ENCODE measurements at places on chromosomes 5 and 9. TPM values are rescaled to one million over a fixed set of nuclear protein-coding genes. Genes with fewer than 3 reads are reported as not detected.
A peak's percentile ranks its signal among the peaks of the same experiment; 100 is the strongest.

GRCh38 chr9:69107771-69108170, 66.3 kb upstream of the TJP2 start:
- no peak for DNase-seq
- H3K27ac ChIP-seq: no peak overlapping the region
- no peak overlapping the region for H3K4me3 ChIP-seq
- H3K36me3 ChIP-seq: peaks cover 4% of the 10 kb centered on the region
- H3K4me1 ChIP-seq: no peaks in the 10 kb centered on the region

DNA sequence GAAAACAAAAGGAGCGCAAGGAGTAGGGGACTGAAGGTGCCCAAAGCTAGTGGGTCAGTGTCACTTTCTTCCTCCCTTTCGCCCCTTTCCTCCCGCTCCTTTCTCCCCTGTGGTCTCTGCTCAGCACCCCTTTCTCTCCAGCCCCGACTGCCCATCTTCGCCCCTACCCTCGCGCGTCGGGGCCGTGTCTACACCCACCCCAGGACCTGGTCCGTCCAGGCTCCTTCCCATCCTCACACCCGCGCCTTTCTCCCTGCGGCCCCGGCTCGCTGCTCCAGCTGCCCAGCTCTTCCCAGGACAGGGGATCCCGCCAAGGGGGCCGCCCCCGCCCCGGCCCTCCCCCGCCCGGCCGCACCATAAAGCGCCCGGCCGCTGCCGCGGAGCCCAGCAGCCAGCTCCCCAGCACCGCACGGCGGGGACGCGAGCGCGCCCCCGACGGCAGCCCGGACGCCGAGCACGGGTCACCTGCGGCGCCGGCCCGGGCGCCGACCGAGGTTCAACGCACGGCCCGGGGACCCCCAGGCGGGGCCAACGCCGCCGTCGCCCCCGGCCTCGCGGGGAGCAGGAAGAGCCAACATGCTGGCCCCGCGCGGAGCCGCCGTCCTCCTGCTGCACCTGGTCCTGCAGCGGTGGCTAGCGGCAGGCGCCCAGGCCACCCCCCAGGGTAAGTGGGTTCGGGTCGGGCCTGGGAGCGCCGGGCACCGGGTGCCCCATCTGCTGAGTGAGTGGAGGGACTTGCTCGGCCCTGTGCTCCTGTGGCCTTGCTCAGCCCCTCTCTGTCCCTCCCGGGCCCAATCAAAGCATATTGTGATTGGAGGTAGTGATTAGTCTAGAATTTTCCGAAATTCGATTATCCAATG, at the start of gene THBS4:
Gene THBS4 (plus strand): TSS at position 387 of the 860 bp plus-strand sequence. CDS start 190 bp downstream, at position 577.
- H3K4me3 ChIP-seq: no peak within 1 kb of the TSS
- DNase-seq: no peak
- H3K27ac ChIP-seq: no peak within 1 kb of the TSS
- H3K4me1 ChIP-seq: no peaks in the 10 kb centered on the region

PLPP7 gene
- total RNA-seq: not detected

DNA sequence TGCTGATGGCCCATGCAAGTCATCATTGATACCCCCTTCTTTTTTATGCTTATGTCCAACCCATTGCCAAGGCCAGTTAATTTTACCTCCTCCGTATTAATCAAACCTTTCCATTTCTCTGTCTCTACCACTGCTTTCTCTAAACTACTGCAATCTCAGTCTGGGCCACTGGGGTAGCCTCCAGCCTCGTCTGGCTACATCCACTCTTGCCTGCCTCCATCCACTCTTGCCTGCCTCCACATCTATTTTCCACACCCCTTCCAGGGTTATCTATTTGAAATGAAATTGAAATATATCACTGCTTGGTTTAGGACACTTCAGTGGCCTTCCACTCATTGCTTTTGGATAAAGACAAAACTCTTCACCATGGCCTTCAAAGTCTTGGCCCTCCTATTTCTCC, 425.3 kb upstream of the CLINT1 start:
- no peak for DNase-seq
- H3K27ac ChIP-seq: no peak overlapping the region
- no peaks in the 10 kb centered on the region for H3K4me1 ChIP-seq
- no peaks in the 10 kb centered on the region for H3K27me3 ChIP-seq
- H3K4me3 ChIP-seq: no peak overlapping the region

DNA sequence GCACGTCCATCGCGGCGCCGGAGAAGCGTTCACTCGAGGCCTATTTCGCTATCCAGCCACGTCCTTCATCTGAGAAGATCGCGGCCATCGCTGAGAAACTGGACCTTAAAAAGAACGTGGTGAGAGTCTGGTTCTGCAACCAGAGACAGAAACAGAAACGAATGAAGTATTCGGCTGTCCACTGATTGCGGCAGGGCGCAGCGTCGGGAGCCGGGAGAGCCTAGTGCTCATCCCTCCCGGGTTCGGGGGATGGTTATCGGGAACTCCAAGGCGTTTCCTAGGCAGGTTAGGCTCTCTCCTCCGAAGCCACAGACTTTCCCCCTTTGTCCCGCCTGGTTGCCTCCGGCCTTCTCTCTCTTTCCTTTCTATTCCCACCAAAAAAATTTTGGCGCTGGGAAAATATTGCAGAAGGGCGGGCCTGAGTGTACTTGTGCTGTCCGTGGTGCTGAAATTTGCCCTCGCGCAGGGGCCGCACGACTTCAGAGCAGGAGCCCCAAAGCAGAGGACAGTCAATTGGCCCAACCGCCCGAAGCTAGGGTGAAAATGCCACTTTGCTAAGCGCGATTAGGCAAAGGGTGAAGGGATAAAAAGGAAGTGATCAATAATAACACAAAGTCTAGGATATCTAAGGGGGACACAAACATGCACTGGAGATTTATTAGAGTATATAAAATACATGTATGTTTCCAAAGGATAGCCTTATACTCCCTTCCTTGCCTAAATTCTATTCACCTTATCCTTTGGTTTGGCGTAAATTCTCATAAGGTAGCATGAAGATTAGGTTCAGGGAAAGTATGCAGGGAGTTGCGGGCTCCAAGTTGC, 1.8 kb downstream of the POU4F3 start:
- peaks cover 13% of the 10 kb centered on the region for H3K4me1 ChIP-seq
- no peak overlapping the region for H3K4me3 ChIP-seq
- peaks cover 10% of the 10 kb centered on the region for H3K36me3 ChIP-seq
- H3K27ac ChIP-seq: no peak overlapping the region
- H3K27me3 ChIP-seq: peaks cover 100% of the 10 kb centered on the region

MEGF9 gene
- total RNA-seq: 6.9 TPM

- DNase-seq: no peak
- no peaks in the 10 kb centered on the region for H3K27me3 ChIP-seq
- H3K27ac ChIP-seq: no peak overlapping the region
- no peaks in the 10 kb centered on the region for H3K36me3 ChIP-seq
Observed at GRCh38 chr5:96014395-96014794, 52.7 kb upstream of the ELL2 start.

TEX48 gene
- total RNA-seq: not detected

DNA sequence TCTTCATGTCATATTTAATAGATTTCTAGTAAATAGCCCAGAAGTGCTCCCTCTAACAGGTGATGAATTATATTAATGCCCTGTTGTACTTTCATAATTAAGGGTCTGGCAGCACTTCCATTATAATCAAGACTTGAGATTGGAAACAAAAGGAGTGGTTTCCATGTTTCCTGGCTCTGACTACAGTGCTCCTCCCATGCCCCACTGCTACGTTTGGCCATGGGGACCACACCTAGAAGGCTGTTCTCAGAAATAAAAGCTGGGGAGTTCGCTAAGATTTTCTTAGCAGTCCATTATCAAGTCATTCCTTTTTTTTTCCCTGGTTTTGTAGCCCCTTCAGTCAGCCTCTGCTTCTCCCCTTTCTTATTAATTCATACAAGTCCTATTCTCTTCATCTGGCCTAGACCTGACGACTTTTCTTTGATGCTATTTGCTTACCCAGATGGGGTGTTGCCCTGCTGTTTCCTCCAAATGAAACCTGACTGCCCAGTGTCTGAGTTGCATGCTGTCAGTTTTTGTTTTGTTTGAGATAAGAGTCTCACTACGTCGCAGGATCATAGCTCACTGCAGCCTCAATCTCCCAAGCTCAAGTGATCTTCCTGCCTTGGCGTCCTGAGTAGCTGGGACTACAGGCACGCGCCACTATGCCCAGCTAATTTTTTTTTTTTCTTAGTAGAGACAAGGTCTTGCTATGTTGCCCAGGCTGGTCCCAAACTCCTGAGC, 312.1 kb upstream of the EFNA5 start:
- no peak overlapping the region for H3K27ac ChIP-seq
- no peak overlapping the region for H3K4me3 ChIP-seq
- no peak for DNase-seq
- peaks cover 6% of the 10 kb centered on the region for H3K4me1 ChIP-seq
- H3K36me3 ChIP-seq: no peaks in the 10 kb centered on the region
- no peaks in the 10 kb centered on the region for H3K27me3 ChIP-seq

FGF1 gene
- not detected for total RNA-seq

SPINK4 gene
- not detected for total RNA-seq

CEL gene
- total RNA-seq: 2.6 TPM

DNA sequence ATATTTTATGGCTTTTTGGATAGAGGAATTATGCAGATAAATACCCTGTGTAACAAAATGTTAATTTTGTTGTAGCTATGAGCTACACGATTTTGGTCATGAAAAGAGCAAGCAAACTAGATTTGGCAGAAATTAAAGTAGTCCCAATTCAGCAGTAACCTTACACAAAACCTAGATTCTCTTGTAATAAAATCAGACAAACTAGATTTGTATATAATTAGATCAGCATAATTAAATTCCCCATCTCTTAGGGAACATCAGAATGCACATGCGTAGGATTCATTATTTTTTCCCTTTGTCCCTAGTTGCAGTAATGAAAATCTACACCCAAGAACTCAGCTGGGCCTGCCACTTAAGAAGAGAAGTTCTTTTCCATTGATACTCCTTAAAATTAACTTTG, 1879.2 kb upstream of the CDH9 start:
- DNase-seq: no peak
- H3K27ac ChIP-seq: no peak overlapping the region
- H3K4me1 ChIP-seq: no peaks in the 10 kb centered on the region
- no peaks in the 10 kb centered on the region for H3K27me3 ChIP-seq
- no peak overlapping the region for H3K4me3 ChIP-seq

IFNE gene
- 8.3 TPM for total RNA-seq

CCL27 gene
- total RNA-seq: not detected

GRCh38 chr9:127654619-127655018, 42.5 kb downstream of the STXBP1 start:
- no peak for DNase-seq
- no peaks in the 10 kb centered on the region for H3K27me3 ChIP-seq
- no peaks in the 10 kb centered on the region for H3K4me1 ChIP-seq
- H3K4me3 ChIP-seq: no peak overlapping the region

GRCh38 chr5:54221135-54221534, 89.2 kb downstream of the ARL15 start:
- no peaks in the 10 kb centered on the region for H3K36me3 ChIP-seq
- no peak for DNase-seq
- no peaks in the 10 kb centered on the region for H3K4me1 ChIP-seq
- H3K27me3 ChIP-seq: no peaks in the 10 kb centered on the region
- no peak overlapping the region for H3K4me3 ChIP-seq
- no peak overlapping the region for H3K27ac ChIP-seq

GRCh38 chr9:114678130-114678529, 3.9 kb downstream of the TEX48 start:
- no peak overlapping the region for H3K4me3 ChIP-seq
- no peak for DNase-seq
- no peaks in the 10 kb centered on the region for H3K36me3 ChIP-seq
- no peaks in the 10 kb centered on the region for H3K27me3 ChIP-seq
- H3K4me1 ChIP-seq: peaks cover 45% of the 10 kb centered on the region
- no peak overlapping the region for H3K27ac ChIP-seq

DNA sequence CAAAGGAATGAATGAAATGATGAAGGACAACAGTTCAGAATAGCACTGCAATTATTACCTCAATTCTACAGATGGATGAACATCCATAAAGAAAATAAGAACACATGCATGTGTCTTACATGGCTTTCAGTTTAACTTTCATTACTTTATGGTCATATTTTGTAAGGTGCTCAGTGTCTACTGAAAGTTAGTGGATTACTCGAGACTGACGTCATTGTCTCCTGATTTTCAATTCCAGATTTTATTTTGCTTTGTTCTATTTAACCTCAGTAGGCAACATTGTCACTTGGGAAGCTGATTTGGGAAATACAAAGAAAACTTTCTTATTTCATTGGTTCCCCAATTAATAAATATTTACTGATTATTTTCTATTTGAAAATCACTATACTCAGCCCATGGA, 363.7 kb downstream of the CHSY3 start:
- no peak for DNase-seq
- H3K27me3 ChIP-seq: no peaks in the 10 kb centered on the region
- H3K27ac ChIP-seq: no peak overlapping the region
- H3K4me3 ChIP-seq: no peak overlapping the region
- peaks cover 6% of the 10 kb centered on the region for H3K4me1 ChIP-seq
- no peaks in the 10 kb centered on the region for H3K36me3 ChIP-seq

BTNL9 gene
- 5.0 TPM for total RNA-seq

GRCh38 chr9:105299190-105299854, 54.9 kb downstream of the SLC44A1 start:
- no peak overlapping the region for H3K4me3 ChIP-seq
- peak; percentile 34 for DNase-seq
- H3K27me3 ChIP-seq: no peaks in the 10 kb centered on the region
- H3K36me3 ChIP-seq: peaks cover 12% of the 10 kb centered on the region

- H3K27me3 ChIP-seq: no peaks in the 10 kb centered on the region
- no peak overlapping the region for H3K4me3 ChIP-seq
- no peaks in the 10 kb centered on the region for H3K36me3 ChIP-seq
- H3K4me1 ChIP-seq: no peaks in the 10 kb centered on the region
- DNase-seq: no peak
Observed at GRCh38 chr9:120642129-120642770, 62.3 kb upstream of the CDK5RAP2 start.

- H3K4me3 ChIP-seq: no peak overlapping the region
- no peaks in the 10 kb centered on the region for H3K4me1 ChIP-seq
- DNase-seq: peak; percentile 1
- peaks cover 28% of the 10 kb centered on the region for H3K27me3 ChIP-seq
- H3K36me3 ChIP-seq: no peaks in the 10 kb centered on the region
- no peak overlapping the region for H3K27ac ChIP-seq
Observed at GRCh38 chr9:19769213-19769612, 19.6 kb downstream of the SLC24A2 start.

EFNA5 gene
- total RNA-seq: 216 TPM

- no peaks in the 10 kb centered on the region for H3K27me3 ChIP-seq
- no peak for DNase-seq
- no peak overlapping the region for H3K27ac ChIP-seq
- H3K4me3 ChIP-seq: no peak overlapping the region
Observed at GRCh38 chr9:123537809-123538208, 181.8 kb downstream of the CRB2 start.

DNA sequence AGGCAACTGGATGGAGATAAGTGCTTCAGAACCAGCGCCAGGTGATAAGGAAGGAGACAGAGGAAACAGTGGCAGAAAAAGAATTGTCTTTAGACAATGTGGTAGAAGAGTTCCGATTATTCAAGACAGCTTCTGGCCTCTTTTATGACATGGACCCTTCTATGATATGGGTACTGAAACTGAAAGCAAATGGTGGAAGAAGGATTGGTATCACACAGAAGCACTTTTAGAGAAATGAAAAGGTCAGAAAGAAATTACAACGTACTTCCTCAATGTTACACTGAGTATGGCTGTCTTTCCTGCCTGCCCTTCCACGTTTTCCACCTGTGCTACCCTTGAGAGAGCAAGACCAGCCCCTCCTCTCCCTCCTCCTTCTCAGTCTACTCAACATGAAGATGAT, 959.3 kb downstream of the DNAH5 start:
- DNase-seq: no peak
- no peaks in the 10 kb centered on the region for H3K36me3 ChIP-seq
- no peaks in the 10 kb centered on the region for H3K27me3 ChIP-seq
- no peaks in the 10 kb centered on the region for H3K4me1 ChIP-seq
- H3K27ac ChIP-seq: no peak overlapping the region

- H3K36me3 ChIP-seq: peaks cover 2% of the 10 kb centered on the region
- H3K27me3 ChIP-seq: no peaks in the 10 kb centered on the region
- H3K4me1 ChIP-seq: no peaks in the 10 kb centered on the region
Observed at GRCh38 chr9:93630806-93631411, 54.5 kb downstream of the PHF2 start.
